Stimulated activated CD8-positive, alpha-beta memory T cell treated with anti-CD3 and anti-CD28 coated beads, Interleukin-15, amount 100 ng/mL, for 24 hours (primary cell): ENCODE measurements at places on chromosomes 2 and 18.

- DNase-seq: no peak
Measured at GRCh38 chr18:59437851-59438569, 78.9 kb upstream of the LMAN1 start.

DNA sequence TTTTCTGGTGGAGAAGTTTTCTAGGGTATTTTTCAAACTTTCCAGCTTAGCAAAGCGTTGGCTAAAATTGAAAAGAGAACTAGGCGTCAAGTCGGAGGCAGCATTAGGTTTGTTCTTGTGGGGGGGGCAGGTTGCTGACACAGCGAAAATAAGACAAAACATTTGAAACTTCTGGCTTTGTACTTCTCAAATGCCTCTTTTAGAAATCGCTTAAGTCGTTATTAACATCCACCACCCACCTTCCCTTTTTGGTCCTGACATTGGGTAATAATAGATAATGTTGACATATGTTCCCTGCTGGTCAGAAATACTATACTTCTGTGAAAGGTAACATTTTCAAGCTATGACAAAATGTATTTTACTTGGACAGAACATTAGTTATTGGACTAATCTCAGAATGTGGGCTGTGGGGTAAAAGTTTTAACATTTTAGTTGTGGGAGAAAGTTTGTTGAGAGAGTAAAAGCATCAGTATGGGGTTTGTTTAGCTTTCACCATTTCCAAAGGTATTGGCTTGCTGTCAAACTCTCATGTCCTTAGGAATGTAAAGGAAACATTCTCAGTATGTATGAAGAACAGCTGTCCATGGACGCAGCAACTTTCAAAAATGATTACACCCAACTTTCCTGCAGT is 88.1 kb upstream of the ZEB2 start:
- no peak for DNase-seq

DNA sequence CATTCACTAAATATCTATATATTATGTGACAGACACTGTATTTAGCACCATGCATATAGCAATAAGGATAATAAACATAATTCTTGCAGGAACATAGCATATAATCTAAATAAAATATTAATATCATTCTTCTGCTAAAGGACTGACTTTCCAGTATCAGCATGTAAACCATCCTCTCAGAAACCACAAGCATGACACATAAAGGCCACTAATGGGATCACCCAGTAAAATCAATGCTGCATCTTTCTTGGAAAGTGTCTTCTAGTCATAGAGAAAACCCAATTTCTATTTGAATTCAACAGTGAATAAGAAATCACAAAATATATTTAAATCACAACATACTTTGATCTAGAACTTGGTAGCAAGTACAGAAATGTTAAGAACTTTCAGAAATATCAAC is 5.8 kb upstream of the LRP1B start:
- DNase-seq: no peak

- DNase-seq: no peak
Measured at GRCh38 chr2:229927817-229928321, 5.6 kb downstream of the FBXO36 start.

- no peak for DNase-seq
Measured at GRCh38 chr18:79986726-79987125, 1.6 kb downstream of the TXNL4A start.

- DNase-seq: no peak
Measured at GRCh38 chr2:133241224-133241571, 327.1 kb downstream of the NCKAP5 start.

GRCh38 chr2:28590496-28591301 is 94.8 kb downstream of the PLB1 start:
- DNase-seq: no peak

- no peak for DNase-seq
Measured at GRCh38 chr2:100653449-100654035, 90.7 kb downstream of the PDCL3 start.

GRCh38 chr18:11574545-11574944 is 34.9 kb upstream of the SLC35G4 start:
- no peak for DNase-seq

GRCh38 chr2:157874348-157874747 is 1.8 kb downstream of the ACVR1 start:
- DNase-seq: no peak

GRCh38 chr2:26072925-26073768 is 39.3 kb downstream of the RAB10 start:
- no peak for DNase-seq

GRCh38 chr2:14634489-14635390 is 2.2 kb downstream of the LRATD1 start:
- DNase-seq: no peak

DNA sequence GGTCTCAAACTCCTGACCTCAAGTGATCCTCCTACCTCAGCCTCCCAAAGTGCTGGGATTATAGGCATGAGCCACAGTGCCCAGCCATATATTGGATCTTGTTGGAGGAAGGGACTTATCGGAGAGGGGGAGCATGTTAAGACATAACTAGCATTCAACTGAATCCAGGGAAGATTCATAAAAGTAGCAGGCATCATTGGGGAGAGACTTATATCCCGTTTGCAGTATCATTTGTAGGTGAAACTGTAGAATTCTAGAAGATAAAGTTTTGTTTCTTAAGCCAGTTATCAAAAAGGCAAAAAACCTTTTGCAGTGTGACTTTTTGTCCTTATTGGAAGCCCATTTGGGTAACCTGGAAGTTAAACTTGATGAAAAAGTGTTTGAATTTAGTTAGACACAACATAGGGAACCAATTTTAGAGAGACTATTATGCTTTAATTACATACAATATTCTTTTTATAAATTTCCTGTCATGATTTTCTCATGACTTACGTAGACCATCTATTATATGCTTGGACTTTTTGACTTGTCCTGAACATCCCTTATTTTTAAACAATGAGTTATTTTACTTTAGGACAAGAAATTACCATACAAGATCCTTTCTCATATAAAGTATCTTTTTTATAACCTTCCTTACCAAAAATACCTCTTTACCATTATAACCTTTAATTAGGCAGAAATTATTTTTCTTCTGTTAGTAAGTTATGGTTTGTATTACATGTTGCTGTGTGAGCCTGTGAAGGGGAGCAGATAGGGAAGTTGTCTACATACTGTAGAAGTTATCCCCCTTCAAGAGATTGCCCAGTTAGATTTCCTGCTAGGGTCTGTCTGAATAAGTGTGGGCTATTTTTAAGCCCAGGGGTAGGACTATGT is 20.3 kb downstream of the RAB3GAP1 start:
- DNase-seq: no peak

DNA sequence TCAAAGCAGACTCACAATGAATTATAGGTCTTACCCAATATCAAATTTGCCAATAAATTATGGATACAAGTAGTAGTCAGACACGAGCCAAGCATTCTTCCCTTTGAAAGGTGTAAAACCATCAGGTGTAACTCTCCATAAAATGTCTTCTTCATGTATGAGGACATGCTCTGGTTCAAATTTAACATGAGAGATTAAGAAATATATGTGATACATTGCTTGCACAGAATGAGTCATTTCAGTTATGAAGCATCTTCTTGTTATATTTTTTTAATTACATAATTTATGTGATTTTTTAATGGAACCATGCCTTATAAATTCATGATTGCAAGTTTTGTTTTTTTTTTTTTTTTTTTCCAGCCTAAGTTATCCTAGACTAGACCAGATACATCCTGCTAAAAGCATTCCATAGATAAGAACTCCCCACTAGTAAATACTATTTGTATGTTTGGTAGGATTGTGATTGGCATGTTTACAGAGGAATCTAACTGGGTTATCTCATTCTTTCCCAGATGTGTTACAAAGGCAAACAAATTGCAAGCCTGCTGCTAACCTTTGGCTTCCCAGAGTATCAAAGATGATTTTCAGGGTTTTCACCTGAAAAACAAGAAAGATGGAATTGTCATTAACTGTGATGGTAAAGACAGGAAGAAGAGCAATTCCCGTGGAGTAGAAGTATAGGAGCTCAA is 621.9 kb downstream of the XIRP2 start:
- DNase-seq: no peak

- DNase-seq: no peak
Measured at GRCh38 chr2:12678186-12678585, 38.5 kb upstream of the TRIB2 start.

DNA sequence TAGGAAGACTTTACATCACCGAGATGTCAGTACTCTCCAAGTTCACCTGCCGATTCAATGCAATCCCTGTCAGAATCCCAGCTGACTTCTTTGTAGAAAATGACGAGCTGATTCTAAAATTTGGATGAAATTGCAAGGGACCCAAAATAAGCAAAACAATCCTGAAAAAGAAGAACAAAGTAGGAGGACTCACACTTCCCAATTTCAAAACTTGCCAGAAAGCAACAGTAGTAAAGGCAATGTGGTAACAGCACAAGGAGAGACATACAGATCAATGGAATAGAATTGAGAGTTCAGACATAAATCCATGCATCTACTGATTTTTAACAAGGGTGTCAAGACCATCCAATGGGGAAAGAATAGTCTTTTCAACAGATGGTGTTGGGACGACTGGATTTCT is 52.2 kb downstream of the SMAD7 start:
- DNase-seq: no peak

GRCh38 chr2:134790487-134790886 is 47.9 kb upstream of the ACMSD start:
- no peak for DNase-seq

DNA sequence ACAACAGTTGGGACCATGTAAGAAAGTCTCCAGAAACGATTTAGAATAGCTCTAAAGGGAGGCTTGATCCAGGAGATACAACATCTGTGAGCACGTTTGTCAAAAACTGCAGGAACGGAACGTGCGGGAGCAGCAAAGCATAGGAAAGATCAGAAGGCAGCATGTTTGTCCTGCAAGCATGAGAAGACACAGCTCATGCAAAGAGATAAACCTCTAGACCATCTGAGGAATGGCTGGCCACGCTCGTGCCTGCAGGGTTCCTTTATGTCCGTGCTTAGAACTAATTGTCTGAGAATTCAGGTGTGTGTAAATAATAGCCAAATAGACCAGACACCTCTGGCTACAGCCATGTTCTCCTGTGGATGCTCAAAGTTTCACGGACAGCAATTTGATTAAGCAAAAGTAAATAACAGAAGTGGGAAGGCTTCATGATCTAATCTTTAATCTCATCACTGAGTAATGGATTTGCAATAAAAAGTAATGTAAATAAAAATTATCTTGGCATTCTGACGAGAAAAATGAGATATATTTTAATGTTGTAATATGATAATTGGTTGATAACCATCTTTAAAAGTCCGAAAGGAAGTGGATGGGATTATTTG is 534.8 kb upstream of the CDH7 start:
- DNase-seq: no peak

GRCh38 chr2:86466306-86466705 is 25.1 kb downstream of the KDM3A start:
- DNase-seq: no peak

GRCh38 chr2:15651367-15651727 is 59.7 kb downstream of the DDX1 start:
- DNase-seq: no peak

DNA sequence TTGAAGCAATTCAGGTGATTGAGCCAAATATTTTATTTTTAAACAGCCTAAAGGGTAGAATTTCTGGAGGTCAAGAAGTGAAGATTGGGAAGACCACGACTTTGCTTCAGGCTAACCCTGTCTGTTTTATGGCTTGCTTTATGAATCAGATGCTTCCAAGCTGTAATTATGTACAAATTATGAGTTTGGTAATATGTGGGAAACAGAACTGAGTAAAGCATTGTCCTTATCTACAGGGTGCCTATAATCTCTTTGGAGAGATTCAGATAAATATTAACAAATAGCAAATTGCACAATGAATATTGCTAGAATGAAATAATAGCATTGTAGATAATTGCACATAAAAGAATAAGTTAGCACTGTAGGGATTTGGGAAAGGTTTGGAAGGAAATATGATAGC is 539.4 kb upstream of the CDH2 start:
- no peak for DNase-seq

GRCh38 chr2:240310201-240310600 is 125.3 kb upstream of the GPC1 start:
- no peak for DNase-seq

GRCh38 chr2:207137596-207138337 is 28.0 kb downstream of the KLF7 start:
- no peak for DNase-seq

GRCh38 chr2:54912893-54913292 is 137.4 kb downstream of the RTN4 start:
- DNase-seq: no peak

- DNase-seq: no peak
Measured at GRCh38 chr18:45628979-45629958, 14.0 kb downstream of the SLC14A2 start.

- DNase-seq: no peak
Measured at GRCh38 chr18:45728336-45729010, 4.5 kb downstream of the SLC14A1 start.

GRCh38 chr2:203781151-203781550 is 74.7 kb downstream of the CD28 start:
- DNase-seq: no peak
